ENCODE measurements at places on chromosomes 5 and 9.

- no peak for DNase-seq
Measured at GRCh38 chr5:178306430-178307225, 74.0 kb upstream of the PHYKPL start.

GRCh38 chr9:117290856-117291622 lies 123.8 kb downstream of the ASTN2 start:
- peak; percentile 4 for DNase-seq

GRCh38 chr9:26870292-26870691 lies 22.3 kb downstream of the CAAP1 start:
- DNase-seq, result peak; percentile 62

DNA sequence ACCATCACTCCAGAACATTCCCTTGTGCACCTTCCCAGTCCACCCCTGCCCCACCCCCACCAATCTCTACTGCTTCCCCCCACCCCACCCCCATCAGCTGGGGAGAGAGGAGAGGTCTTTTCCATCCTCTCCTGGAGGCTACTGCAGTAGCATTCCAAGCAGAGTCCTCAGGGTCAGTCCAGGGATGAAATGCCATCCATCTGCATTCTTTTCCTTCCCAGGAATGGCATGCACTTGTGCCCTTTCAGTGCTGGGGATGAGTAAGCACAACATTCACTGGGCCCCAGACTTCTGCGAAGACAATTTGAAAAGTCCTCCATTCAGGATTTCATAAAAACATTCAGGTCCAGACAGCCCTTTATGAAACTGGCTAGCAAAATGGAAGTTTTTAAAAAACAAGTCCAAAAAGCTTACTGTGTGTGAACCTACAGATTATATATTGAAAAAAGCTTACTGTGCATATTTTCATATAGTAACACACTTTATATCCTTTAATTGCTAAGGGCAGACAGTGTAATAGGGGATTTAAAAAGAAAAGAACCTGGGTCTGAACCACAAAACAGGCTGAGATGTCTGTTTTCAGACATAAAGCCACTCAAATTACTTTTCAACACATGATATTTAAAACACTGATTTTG lies 50.0 kb upstream of the GOLPH3 start:
- peak; percentile 75 for DNase-seq

GRCh38 chr5:75818661-75819060 lies 101.4 kb upstream of the POC5 start:
- DNase-seq, result no peak

- DNase-seq, result no peak
Measured at GRCh38 chr9:135146241-135146640, 58.8 kb downstream of the OLFM1 start.

DNA sequence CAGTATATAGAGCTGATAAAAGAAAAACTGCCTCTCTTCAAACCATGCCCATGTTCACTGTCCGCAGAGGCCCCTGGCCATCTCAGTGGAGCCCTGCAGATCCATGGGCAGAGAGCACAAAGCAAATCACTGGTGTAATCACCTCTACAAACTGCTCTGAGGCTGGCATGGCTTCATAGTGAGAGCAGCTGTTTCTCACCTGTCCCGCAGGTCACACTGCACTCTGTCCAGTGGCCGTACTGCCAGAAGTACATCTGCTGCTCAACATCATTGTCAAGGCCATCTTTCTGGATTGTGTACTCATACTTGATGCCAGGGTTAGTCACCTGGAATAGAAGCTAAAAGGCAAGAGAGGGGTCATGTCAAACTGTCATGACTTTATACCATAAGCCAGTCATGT lies 173.3 kb downstream of the TARS1 start:
- DNase-seq, result no peak

DNA sequence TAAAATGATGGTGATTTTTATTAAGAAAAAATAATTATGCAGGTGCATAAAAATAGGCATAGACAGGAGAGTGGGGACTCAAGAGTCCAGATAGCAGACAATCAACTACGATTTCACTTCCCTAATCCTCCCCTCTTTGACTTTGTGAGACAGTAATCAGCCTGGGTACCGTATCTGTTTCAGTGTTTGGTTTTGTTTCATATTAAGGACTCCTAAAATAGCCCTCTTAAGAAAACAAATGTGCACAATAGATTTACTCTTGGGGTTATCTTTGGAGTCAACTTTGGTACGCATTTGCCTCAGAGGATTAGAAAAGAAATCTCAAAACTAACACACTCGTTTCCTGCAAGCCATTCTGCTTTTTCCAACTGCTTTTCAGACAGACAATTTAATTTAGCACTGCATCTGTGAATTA lies 96.3 kb downstream of the ZNF608 start:
- DNase-seq, result no peak

DNA sequence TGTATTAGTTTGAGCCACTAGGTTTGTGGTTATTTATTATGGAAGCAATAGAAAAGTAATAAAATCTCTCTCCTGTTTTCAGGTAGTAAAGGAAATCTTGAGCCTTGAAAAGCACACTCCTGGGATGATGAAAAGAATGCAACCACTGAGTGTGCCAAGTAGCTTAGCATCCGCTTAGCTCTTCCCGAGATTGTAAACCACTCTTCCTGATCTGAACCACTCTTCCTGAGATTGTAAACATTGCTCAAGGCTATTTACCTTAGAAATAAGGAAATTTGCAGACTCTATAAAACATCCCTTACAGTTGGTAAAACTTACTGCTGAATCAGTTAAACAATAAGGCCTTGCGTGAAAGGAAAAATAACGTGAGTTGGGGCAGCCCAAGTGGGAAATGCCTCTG lies 17.4 kb upstream of the IL33 start:
- DNase-seq, result no peak

GRCh38 chr5:17075236-17075635 lies 139.1 kb upstream of the MYO10 start:
- DNase-seq, result no peak

- DNase-seq, result no peak
Measured at GRCh38 chr9:38057416-38058195, 11.4 kb downstream of the SHB start.

- DNase-seq, result no peak
Measured at GRCh38 chr9:79257228-79257781, 314.5 kb upstream of the TLE4 start.

DNA sequence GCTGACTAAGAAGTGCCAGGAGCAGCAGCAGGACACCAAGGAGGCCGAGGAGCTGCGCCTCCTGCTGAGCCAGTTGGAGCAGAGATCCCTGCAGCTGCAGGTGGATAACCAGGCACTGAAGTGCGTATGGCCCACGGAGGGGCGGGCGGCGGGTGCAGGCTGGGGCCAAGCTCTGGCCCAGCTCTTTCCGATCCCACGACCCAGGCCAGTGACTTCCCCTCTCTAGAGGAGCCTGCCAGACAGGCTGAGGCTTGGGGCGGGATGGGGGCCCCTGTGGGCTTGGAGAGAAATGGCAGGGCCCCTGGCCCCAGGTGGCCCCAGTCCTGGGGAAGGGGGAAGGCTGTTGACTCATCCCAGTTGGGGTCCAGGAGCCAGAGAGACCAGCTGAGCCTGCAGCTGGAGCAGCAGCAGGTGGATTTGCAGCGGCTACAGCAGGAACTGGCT lies 3.6 kb downstream of the PTRH1 start:
- DNase-seq, result no peak

GRCh38 chr9:16870596-16871335 lies at the start of gene BNC2:
BNC2 (minus strand) TSS chr9:16870670; CDS start chr9:16870648, 22 bp downstream.
- DNase-seq, result peak; percentile 60

DNA sequence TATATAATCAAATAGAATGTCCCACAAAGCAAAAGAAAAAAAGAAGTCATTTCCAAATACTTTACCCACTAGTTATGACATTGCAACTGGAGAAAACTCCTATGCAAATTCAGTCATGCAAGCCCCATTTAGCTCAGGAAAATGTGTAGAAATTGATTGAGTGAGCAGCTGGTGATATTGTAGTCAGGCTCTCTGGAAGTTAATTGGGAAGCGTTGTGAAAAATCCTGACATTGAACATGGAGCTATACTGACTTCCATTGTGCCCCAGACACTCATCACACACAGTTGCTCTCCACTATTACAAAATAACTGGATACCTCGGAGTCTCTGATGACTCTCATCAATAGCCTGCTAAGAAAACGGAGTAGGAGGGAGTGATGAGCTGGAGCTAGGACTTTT lies 49.0 kb downstream of the TUSC1 start:
- DNase-seq, result no peak

DNA sequence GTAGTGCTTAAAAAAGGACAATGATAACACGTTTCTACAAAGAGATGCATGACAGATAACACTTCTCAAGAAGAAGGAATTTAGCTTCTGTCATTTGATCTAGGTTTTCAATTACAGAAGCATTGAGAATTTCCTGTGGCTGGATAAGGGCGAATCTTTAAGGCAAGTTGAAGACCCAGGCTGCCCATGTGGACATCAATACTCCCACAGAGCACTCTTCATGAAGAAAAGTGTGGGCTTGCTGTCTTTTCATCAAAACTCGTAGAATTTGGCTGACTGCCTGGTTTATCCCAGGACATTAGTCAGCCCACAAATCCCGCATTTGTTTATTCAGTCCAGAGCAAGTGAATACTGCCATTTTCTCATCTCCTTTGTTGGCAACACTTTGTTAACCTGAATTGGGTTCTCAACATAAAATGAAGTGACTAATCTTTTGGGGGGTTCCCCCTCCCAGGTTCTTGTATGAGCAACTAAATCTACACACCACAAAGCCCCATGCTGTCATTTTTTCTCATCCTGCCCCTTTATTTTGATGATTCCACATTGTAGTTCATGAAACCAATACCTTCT lies 43.4 kb upstream of the CDKN2B start:
- DNase-seq, result peak; percentile 99

DNA sequence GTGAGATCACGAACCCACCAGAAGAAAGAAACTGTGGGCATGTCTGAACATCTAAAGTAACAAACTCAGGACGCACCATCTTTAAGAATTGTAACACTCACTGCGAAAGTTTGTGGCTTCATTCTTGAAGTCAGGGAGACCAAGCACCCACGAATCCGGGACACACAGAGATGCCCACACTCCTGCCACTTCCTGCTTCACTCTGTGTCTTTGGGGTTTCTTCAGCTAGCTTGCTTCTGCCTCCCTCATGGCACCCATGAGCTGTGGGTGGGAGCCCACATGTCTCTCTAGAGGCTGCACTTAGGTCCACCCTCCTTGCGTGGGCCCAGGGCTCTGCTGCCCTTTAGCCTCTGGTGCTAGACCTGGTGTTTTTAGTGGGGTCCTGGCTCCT lies 61.2 kb upstream of the CNOT6 start:
- DNase-seq, result no peak

GRCh38 chr5:136020383-136021015 lies 8.3 kb upstream of the TGFBI start:
- DNase-seq, result peak; percentile 99

DNA sequence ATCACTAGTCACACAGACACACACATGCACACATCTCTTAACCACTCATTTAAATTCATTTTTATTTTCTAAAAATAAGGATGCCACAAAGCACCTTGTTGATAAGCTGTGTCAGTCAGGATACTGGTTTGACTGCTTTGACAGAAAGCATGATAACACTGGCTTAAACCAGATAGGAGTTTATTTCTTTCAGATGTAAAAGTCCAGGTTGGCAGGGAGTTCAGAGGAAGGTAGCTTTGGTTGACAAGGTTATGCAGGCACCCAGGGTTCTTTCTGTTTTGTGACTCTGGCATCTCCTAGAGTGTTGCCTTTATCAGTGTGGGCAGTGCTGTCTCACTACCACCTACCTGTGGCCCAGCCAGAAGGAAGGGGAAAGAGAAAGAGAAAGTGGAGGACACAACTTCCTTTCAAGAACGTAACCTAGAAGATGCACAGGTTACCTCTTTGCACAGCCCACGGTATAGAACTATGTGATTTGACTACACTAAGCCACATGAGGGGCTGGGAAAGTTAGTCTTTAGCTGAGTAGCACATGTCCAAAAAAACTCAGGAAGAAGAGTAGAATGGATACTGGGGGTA lies 334.7 kb downstream of the OSTF1 start:
- DNase-seq, result no peak

DNA sequence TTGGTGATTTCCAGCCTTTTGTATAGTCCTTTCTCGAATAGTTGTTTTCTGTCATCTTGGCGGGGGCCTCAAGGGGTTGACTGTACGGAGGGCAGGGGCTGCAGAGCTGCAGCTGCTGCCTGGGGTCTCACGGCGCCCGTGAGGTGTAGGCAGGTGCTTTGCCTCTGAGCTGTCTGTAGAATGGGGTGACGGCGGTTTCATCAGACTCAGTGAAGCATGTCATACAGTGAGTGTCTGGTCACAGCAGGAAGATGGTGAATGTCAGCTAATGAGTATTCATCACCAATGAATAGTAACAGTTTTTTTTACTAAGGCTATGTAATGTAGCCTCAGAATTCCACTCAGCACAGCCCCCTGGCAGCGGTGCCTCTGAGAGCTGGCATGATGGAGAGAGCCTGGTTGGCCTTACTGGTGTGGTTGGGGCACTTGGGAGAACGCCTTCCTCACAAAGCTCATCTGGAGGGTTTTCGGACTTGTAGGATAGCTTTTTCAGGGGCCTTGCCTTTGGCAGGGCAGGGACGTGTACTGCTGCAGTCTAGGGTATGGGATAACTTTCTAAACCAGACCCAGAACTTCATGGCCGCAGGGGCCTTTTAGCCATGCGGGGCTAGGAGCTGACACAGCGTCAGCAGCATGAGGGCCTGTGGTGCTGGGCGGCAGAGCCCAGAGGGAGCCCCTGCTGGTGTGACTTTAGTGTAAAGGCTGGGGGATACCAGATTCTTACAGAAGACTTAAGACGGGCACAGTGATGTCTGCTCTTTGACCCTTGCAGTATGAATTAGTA lies 15.0 kb downstream of the TENT4A start:
- no peak for DNase-seq

DNA sequence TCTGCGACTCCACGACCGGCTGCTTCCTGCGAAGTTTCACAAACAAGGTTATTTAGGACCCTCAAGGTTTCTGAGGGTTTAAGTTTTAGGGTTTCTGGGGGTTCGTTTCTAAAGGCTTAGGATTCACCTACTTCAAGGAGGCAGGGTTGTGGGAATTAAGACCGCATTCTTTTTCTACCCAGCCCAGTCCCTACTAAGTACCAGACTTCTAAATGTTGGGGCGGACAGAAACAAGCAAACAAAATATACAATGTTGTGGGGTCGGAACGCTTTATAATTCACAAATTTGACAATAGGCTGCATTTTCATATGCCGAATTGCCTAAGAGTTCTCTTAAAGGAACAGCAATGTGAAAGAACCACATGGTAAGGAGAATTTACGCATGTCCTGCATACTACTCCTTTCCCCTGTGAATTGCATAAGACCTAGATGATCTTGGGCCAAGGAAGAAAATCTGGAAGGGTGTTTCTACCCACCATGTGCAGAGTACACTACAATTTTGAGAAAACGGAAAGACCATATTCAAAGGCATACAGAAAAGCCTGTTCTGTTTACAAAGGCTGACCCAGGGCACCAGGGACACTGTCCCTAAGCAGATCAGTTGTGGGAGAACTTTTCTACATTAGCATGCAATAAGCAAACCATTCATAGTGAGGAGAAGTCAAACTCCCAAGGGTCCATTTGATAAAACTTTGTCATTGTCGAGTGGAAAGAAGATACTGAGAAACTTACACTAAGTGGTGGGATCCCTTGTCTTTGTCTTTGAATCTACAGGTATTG lies 457.3 kb downstream of the RAB3C start:
- DNase-seq, result no peak
